ENCODE measurements at places on chromosomes 13 and 19.
A peak's percentile ranks its signal among the peaks of the same experiment; 100 is the strongest.

GRCh38 chr19:4327877-4328242, 10.8 kb downstream of the STAP2 start:
- DNase-seq, result no peak

- peak; percentile 38 for DNase-seq
Observed at GRCh38 chr19:31334101-31334848, 15.0 kb downstream of the TSHZ3 start.

GRCh38 chr19:43362745-43363144, 9.3 kb downstream of the CD177 start:
- DNase-seq, result no peak

- no peak for DNase-seq
Observed at GRCh38 chr19:1811942-1812425, at the start of gene ATP8B3. TSS of gene ATP8B3 (minus strand) at chr19:1812276. CDS start at chr19:1811736, 540 bp downstream.
